HEK293T (cell line): ENCODE measurements at places on chromosomes 2 and 18.

DNA sequence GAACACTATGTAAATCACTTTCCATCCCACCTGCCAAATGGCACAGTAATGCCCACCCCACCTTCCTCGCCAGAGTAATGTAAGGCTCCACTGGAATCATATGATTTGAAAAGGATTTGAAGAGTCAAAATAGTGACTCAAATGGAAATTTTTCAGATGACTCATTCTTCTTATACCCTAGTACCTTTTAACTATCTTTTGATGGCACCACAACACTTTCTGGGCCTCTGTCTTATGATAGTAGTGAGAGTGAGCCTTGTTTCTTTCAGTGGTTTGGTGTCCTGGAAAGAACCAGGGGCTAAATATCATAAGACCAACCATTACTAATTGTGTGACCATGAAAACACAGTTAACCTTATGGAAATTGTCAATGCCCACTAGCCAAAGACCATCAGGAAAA, 235.4 kb upstream of the SLC14A2 start:
- no peak for DNase-seq

DNA sequence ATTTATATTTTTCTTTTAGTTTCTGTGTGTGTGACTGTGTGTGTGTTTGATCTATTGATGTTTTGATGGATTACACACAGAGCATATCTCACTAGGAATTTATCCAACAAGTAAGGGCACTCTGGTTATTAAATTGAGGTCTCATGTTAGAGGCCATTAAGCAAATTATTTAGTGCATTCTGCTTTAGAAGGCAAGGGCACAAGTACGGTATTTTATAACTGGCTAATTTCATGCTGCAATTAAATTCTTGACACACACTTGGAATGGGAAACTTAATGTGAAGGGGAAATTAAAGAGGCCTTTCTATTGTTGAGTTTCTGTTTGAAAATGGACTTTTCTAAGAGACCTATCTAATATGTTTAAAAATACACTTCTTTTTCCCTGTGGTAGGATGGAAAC, 25.8 kb downstream of the NYAP2 start:
- DNase-seq: no peak

DNA sequence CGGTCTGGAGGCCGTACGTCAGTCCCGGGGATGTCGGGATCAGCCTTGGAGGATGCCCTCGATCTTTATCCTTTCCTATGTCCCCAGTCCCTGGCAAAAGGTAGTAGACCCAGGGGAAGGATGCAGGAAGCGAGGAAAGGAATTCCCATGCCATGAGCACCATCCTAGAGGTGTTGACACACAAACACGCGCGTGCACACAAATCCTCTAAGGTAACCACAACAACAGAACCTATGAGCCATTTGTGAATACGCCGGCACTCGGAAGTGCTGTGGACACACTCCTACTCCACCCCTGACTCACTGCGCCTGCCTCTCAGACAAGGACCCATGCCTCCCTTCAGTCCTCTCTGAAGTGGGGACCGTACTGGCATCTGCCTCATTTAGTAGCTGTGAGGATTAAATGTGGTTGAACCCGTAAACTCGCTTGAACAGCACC, 11.3 kb upstream of the MLPH start:
- DNase-seq: no peak

GRCh38 chr2:204686406-204686805, 141.1 kb downstream of the PARD3B start:
- no peak for DNase-seq

DNA sequence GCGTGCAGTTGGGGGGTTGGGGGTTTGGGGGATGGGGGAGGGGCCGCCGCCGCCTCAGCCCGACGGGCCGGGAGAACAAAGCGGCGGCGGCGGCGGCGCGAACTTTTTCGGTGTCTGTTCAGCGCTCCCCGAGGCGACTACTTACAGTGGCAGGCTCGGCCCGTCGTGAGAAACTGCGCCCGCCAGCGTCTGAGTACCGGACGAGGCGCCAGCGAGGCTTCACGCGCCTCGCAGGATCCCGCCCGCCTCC, 172 bp downstream of the PRKD3 start:
- no peak for DNase-seq

- no peak for DNase-seq
Observed at GRCh38 chr18:32175265-32175664, 14.6 kb upstream of the MEP1B start.

- no peak for DNase-seq
Observed at GRCh38 chr2:149597050-149597667, 9.6 kb upstream of the MMADHC start.

DNA sequence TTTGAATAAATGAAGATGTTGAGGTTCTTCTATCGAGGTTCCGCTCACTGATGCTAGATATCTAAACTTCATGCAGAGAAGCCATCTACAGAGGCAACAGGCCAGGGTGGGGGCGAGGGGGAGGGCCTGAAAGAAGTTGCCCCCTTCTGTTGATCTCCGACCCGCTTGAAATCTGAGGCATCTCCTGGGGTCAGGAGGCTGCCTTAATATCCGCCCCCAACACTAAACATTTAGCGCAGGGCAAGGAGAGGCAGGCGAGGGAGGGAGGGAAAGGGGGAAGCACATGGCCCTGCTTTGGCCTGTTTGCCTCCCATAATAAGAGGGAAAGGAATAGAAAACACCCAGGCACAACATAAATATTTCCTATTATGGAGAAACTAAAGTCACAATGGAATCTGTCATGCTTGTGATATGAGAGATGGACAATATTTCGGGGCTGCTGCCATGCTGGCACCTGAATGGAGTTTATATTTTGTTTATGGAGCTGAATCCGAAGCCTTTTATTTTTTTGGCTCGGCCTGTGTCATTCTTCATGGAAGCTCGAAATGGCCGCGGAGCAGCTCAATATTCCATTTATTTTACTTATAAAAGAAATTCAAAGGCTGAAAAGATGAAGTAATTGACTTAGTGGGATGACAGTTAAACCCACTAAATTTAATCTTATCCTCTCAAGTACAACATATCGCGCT, 221.1 kb downstream of the INSIG2 start:
- DNase-seq: no peak

DNA sequence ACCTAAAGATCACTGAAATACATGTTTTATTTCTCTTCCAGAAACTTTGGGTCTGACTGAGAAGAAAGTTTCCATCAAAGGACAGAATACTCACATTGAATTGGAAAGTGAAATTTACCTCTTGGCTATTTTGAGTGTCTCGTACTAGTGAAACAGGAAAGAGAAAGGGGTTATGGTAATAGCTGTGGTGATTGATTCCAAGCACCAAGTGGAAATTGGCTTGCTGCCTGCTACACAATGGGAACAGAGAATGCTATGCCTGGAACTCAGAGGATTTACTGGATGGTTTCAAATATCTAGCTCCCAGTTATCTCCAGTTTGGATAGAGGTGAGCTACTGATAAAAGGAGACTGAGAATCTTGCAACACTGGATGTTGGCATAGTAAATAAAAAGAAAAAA, 492.8 kb upstream of the FSIP2 start:
- no peak for DNase-seq

- DNase-seq: no peak
Observed at GRCh38 chr2:27721335-27721734, 50.2 kb upstream of the MRPL33 start.

- DNase-seq: no peak
Observed at GRCh38 chr2:130846233-130846632, 9.5 kb downstream of the ARHGEF4 start.

DNA sequence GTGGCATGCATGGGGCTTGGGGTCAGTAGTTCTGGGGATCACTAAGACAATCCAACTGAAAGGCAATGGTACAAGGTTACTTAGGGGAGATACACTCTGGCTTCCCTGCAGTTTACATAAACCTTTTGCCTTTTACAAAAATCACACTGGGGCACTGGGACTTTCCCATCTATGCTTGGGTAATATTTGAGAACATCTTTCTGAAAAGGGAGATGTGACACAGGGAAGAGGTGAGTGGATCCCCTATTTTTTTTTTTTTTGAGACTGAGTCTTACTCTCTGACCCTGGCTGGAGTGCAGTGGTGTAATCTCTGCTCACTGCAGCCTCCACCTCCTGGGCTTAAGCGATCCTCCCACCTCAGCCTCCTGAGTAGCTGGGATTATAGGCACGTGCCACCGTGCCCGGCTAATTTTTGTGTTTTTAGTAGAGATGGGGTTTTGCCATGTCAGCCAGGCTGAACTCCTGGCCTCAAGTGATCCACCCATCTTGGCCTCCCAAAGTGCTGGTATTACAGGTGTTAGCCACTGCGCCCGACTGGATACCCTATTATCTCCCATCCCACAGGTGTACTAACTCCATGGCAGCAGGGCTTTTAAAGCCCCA, 82.8 kb upstream of the DNMT3A start:
- DNase-seq: no peak

GRCh38 chr2:140589273-140589672, 1541.5 kb downstream of the LRP1B start:
- DNase-seq: no peak

GRCh38 chr18:8562919-8563318, 46.3 kb upstream of the RAB12 start:
- DNase-seq: no peak

DNA sequence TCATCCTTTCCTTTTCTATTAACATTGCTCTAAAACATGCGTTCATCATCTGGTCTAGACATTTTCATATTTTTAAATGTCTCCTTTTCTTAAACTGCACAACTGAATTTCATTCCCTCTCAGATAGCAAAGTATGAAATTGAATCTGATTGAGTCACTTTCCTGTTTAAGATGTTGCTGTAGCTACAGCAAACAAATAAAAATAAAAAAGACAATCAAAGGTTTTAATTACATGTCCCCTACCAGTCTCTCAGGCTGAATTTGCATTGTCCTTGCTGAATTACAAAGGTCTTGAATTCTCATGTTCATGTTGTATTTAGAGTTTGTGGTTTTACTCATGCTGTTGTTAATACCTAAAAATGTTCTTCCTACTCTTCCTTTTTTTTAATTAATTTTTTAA, 537.9 kb upstream of the LRATD1 start:
- no peak for DNase-seq

DNA sequence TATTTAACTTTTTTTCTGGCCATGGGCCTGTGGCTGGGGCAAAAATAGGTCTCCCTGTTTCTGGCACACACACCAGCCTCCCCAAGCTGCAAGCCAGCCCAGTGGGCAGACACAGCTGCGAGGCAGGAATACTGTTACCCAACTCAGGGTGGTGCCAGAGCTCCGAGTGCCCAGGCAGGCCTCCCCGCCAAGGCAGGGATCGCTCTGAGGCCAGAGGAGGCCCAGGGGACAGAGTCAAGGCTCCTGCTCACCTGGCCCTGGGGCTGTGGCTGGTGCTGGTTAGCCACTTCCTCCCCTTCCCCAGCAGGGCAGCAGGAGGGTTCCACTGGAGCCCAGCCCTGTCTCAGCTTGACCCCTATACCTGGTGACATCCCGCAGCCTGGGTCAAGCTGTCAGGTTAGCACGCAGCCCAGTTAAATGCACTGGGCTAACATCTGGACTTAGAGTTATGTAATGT, 67.1 kb upstream of the EPAS1 start:
- DNase-seq: no peak

- no peak for DNase-seq
Observed at GRCh38 chr18:74066018-74066417, 81.6 kb downstream of the FBXO15 start.

DNA sequence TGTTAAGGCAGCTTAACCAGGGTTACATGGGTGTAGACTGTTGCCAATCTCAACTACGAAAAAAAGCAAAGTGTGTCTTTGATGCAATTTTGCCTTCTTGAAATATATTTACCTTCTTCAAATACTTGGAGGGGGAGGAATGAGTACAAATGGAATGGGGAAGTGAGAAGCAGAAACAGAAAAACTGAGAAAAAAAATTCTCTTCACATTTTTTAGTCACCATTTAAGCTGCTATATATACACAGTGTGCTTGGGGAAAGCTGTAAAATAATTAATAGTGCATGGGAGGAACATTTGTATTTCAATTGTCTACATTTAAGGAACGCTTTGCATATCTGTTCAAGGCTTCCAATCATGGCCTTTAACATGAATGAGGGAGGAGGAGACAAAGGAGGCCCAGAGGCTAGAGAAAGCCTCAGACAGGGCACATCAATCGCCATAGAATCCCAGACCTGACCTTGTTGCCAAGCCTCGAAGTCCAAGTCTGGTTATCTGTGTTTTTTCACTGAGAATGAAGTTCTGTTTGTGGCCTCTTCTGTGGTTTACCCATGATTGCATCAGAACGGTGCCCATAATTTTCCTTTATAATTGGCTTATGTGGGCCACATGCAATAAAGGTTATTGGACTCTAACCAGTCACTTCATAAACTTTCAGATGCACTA, 158.6 kb downstream of the PIK3C3 start:
- DNase-seq: no peak
